ENCODE measurements at places on chromosomes 1 and 21.

- no peak for DNase-seq
These were observed 46.5 kb downstream of the PRDM16 start for GRCh38 chr1:3115275-3116149.

GRCh38 chr1:180231936-180232335 lies 1.9 kb downstream of the LHX4 start:
- DNase-seq, result no peak

- DNase-seq, result no peak
These were observed 80.6 kb downstream of the TEX35 start for GRCh38 chr1:178593515-178593914.

- peak; percentile 37 for DNase-seq
These were observed 173.7 kb upstream of the CAMK1G start for GRCh38 chr1:209409780-209410179.

DNA sequence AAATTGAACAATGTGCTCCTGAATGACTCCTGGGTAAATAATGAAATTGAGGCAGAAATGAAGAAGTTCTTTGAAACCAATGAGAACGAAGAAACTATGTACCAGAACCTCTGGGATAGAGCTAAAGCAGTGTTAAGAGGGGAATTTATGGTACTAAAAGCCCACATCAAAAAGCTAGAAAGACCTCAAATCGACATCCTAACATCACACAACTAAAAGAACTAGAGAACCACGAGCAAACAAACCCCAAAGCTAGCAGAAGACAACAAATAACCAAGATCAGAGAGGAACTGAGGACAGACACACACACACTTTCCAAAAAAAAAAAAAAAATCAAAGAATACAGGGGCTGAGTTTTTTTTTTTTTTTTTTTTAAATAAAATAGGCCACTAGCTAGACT lies 564.2 kb downstream of the SMYD3 start:
- no peak for DNase-seq

GRCh38 chr1:86156566-86157455 lies at the start of gene COL24A1:
TSS of gene COL24A1 (minus strand) at chr1:86156772. CDS start at chr1:86156396, 376 bp downstream.
- peak; percentile 82 for DNase-seq

- DNase-seq, result peak; percentile 65
These were observed 43.7 kb downstream of the CHAF1B start for GRCh38 chr21:36428761-36429432.

GRCh38 chr1:61888808-61889207 lies 146.5 kb downstream of the PATJ start:
- no peak for DNase-seq

GRCh38 chr1:109499661-109500536 lies 6.0 kb downstream of the CYB561D1 start:
- peak; percentile 38 for DNase-seq

- no peak for DNase-seq
These were observed 23.9 kb downstream of the VAV3 start for GRCh38 chr1:107941123-107941522.

DNA sequence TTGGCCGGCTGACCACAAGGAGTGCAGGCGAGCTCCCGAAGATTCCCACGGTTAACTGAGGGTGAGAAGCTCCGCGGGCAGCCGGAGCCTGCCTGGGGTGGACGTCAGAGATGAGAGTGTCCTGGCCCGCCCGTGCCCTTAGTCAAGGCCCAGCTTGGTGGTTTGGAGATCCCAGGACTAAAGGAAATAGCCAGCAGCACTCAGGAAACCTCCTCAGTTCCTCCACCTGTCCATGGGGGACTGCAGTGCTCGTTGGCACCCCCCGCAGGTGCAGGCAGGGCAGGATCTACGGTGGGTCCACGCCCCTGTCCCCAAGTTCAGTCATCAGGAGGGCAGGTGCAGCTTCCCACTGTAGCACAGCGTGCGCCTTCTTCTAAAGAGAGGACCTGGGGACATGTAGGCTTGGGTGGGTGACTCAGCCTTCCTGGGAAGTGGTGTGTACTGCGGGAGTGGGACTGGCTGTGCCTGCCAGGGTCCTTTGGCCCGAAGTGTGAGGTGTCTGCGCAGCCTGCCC lies 32.5 kb downstream of the SLX9 start:
- DNase-seq, result no peak

GRCh38 chr21:41497008-41497407 lies 10.9 kb downstream of the TMPRSS2 start:
- DNase-seq, result no peak

GRCh38 chr1:168582688-168583336 lies 6.4 kb downstream of the XCL1 start:
- DNase-seq, result peak; percentile 64

DNA sequence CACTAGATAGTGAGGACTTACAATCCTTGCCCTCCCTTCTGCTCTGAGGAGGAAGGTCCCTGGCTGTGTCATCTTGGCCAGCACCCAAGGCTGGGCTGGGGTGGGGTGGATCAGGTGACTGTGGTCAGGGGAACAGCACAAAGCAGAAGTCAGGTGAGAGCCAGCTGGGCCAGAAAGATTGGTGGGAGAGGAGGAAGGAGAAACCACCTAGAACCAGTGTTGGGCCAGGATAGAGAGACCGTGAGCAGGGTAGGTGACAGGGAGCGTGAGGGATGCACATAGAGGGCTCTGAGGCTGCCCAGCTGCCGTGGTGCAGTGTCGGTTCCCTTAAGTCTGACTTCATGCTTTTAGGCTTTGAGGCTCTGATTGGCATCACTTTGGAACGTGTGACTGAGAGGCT lies 22.7 kb downstream of the NCF2 start:
- peak; percentile 56 for DNase-seq

Measured in fibroblast of lung (primary cell).